Activated CD4-positive, CD25-positive, alpha-beta regulatory T cell treated with anti-CD3 and anti-CD28 coated beads, Interleukin-2, amount 50 U/mL, for 24 hours (primary cell): ENCODE measurements at places on chromosomes 12 and 14.

DNA sequence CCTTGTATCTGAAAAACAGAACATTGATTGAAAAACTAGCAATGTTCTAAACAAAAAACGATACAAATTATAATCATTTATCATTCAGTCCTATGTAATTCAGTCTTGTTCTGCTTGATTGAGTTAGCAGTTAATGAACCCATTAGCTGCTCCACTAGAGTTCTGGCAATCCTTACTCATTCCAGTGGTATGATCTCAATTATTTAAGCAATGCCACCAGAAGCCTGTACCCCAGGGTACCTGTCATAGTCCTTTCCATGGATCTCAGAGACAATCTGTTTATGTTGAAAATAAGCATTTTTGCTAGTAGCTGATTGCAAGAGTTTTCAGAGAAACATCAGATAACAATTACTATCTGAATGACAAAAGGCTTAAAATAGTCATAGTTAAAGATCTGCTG, 115.9 kb downstream of the UNC79 start:
- ATAC-seq, result no peak

DNA sequence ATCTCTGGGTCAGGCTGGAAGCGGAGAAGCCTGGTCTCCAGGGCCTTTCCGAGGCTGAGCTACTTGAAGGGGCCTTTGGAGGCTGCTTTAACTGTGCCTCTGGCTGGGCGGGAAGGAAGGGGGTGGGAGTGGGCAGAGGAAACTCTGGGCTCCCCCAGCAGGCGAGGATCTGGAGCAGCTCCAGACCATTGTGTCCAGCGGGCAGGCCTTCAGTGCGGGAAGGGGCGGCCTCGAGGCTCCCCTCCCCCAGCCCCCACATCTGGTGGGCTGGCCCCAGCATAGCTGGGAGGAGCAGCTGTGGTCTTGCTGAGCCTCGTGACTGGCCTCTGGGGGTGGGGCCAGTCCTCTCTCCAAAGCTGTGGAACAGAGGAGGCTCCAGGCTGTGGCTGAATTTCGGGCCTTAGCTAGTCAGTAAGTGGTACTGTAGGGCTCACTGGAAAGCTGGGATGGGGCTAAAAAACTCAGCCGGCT, 3.4 kb downstream of the TAMALIN start:
- no peak for ATAC-seq

DNA sequence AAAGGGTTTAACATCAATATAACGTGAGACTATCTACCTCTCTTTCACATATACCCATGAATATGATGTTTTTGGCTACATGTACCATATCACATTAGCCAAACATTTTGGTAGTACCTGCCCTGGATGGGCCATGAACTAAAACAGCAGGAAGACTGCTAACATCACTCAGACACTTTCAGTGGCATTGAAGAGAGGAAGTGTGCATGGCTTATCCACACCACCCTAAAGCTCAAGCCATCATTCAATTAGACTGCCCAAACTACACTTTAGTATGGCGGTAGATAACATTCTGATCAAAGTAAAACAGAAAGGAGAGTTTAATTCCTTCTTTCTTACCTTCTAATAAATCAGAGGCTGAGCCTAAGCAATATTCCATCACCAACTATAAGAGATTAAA, 103.0 kb downstream of the PEBP1 start:
- ATAC-seq, result no peak

- ATAC-seq, result no peak
Measured at GRCh38 chr12:94239332-94239993, 91.1 kb downstream of the PLXNC1 start.

- ATAC-seq, result no peak
Measured at GRCh38 chr12:111201036-111201435, 167.9 kb downstream of the PHETA1 start.

- ATAC-seq, result no peak
Measured at GRCh38 chr12:101885912-101886561, 8.7 kb downstream of the DRAM1 start.

DNA sequence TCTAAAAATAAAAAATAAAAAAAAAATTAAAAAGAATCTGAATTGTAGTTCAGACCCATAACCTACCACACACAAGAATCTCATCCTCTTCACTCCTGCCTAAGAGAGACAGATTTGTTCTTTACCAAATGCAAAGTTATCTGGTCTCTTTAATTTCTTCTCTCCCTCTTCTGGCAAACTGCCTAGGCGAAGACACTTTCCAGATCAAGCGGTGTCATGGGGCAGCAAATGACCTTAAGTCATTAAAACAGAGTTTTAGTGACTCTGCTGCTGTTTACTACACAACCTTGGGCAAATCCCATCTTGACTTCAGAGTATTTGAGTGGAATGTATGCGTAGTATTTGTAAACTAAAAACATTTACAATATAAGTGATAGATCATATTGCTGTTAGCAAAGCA, 60.9 kb upstream of the NID2 start:
- ATAC-seq, result no peak
